Activated CD4-positive, alpha-beta T cell treated with anti-CD3 and anti-CD28 coated beads, Interleukin-2, amount 50 U/mL, for 1 hour (primary cell): ENCODE measurements at places on chromosomes 11 and 22.

- DNase-seq, result no peak
Measured at GRCh38 chr11:112734207-112734606, 227.0 kb upstream of the NCAM1 start.

DNA sequence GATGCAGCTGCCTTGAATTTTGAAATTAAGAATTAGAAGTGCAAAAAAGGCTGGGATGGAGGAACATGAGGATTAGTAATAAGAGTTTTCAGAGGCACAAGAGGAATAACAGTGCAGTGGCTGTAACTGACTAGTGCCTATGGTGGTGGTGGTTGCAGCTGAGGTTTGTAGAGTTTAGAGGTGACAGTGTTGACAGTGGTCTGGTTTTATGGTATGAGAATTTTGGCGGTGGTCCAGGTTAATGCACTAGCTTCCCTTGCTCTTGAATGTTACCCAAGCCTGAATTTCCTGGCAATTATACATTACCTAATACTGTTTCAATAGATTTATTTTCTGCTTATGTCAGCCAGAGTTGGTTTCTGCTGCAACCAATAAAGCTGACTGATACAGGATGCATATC, 112.8 kb upstream of the C11orf87 start:
- DNase-seq, result no peak

DNA sequence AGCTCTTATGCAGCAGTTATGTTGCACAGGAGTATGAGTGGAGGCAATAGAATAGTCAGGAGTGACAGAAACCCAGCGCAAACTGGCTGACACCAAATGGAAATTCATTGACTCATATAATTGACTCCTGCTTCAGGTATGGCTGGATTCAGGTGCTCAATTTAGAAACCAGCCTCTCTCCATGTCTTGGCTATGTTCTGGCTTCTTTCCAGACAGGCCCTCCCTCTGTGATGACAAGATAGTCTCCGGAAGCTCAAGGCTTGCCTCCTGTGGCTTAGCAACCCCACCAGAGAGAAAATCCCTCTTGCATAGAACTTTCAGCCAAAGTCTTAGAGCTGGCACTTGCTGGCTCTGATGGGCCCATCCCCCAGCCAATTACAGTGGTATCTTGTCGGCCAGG, 28.1 kb upstream of the MN1 start:
- DNase-seq, result no peak

DNA sequence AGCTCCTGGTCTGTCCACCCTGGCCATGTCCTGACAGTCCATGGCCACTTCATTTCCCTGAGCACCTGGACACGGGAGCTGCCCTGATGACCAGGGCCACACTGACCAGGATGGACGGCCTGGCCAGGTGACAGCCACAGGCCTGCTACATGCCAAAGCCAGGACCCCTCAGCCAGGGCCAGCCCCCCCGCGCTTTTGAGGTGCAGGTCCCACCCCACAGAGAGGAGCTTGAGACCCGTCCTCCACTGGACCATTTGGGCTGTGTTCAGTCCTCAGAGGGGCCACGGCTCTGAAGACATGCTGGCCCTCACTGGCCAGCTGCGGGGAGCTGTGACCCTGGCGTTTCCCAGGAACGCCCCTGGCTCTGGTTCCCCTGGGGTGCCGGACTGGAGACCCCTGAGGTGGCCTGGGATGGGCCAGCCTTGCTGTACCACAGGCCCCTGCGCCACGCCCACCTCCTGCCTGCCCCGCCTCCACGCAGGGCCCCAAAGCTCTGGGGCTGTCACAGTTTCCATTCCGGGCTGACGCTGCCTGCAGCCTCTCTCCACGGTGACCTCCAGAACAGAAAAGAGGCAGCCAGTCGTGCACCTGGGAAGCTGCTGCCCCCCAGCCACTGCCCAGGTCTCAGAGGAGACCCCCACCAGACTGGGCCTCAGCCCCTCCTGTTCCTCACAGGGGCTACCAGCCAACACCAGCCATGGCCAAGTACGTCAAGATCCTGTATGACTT, 18.2 kb downstream of the EPS8L2 start:
- DNase-seq, result no peak

- DNase-seq, result no peak
Measured at GRCh38 chr11:2375964-2376551, 1.1 kb upstream of the CD81 start.

GRCh38 chr11:67606093-67606491, 644 bp upstream of the NDUFV1 start:
- DNase-seq, result no peak

GRCh38 chr11:129701706-129702105, 113.9 kb upstream of the TMEM45B start:
- no peak for DNase-seq

- DNase-seq, result peak; percentile 35
Measured at GRCh38 chr22:45208993-45209838, 31.5 kb downstream of the KIAA0930 start.

DNA sequence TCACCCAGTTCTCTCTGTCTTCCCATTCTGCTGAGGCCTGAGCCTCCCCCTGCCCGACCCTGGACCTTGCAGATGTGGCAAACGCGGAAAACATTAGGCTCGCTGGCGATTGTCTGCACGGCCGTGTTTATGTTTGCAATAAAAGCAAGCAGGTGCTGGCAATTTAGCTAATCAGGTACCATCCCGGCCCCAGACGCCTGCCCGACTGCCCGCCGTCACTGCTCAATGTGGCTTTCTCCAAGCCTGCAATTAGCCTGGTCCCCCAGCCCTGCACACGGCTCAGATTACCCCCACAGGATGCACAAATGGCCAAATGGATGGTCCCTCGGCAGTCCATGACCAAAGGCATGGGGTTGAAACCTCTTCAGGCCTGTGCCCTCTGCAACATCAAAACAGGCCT, 259.7 kb downstream of the MN1 start:
- DNase-seq, result no peak

- no peak for DNase-seq
Measured at GRCh38 chr11:116065986-116066385, 561.8 kb upstream of the CADM1 start.

- DNase-seq, result peak; percentile 54
Measured at GRCh38 chr22:30802202-30803166, 107.8 kb downstream of the OSBP2 start.

DNA sequence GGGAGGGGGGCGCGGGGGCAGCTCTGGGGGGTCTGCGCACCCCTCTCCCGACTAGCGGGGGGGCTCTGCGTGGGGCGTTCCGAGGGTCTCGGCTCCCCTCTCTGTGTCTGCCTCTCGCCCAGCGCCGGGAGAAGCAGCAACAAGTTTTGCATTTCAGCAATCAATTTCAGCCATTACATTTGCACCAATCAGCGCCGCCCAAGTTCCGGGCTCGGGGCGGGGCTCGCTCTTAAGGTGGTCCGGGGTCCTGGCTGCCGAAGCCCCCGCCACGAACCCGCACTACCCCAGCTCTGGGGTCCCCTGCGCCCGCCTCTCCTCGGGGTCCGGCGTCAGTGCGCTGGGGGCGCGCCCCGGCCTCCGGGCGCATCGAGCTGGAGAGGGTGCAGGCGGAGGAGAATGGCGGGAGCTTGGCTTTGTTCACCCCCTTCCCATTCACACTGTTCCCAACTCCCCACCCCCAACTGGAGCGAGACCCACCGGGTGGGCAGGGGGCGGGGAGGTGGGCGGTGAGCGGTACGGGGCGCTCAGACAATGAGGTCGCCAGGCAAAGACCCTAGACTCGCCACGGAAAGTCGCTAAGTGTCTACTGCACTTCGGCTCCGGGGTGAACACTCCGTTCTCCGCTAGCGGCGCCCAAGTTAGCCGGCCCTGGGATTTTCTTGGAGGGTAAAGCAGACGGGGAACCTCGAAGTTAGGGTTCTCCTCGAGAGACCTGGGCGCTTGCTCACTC, at the start of gene MN1:
Gene MN1 (minus strand): TSS at position 141 of the 730 bp plus-strand sequence. CDS start 1,213 bp downstream, outside the sequence.
- peak; percentile 47 for DNase-seq

- no peak for DNase-seq
Measured at GRCh38 chr22:49240016-49240380, 587.7 kb downstream of the BRD1 start.

DNA sequence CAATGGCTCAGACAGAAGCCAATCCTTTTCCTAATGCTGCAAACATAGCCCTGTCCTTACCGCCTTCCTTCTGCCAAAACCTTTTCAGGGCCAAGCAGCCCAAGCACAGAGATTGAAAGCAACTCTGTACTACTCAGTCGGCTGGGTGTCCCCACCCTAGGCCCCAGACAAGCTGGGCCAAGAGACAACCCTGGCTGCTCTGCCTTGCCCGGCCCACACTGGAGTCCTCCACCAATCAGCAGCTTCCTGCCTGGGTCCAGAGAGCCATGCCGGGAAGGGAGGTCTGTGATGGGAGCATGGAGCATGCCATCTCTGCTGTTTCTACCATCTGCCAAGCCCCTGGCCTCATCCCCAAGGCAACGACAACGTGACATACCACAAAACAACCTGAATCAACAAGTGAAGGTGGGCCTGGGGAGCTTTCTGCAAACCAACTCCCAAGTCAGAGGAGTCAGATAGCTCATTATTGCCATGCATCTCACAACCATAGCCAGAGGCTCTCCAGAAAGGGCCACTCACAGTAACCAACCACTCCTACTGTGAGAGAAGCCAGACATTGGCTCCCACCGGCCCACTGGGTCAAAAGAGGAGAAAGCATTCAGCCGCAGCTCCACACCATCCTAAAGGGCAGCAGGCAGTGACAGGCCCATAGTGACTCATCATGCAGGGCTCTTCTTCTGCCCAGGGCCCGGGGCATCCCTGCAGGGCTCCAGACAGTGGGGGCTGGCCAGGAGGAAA, 18.2 kb downstream of the PATZ1 start:
- DNase-seq, result no peak

- no peak for DNase-seq
Measured at GRCh38 chr11:83025267-83025704, 46.4 kb downstream of the RAB30 start.

DNA sequence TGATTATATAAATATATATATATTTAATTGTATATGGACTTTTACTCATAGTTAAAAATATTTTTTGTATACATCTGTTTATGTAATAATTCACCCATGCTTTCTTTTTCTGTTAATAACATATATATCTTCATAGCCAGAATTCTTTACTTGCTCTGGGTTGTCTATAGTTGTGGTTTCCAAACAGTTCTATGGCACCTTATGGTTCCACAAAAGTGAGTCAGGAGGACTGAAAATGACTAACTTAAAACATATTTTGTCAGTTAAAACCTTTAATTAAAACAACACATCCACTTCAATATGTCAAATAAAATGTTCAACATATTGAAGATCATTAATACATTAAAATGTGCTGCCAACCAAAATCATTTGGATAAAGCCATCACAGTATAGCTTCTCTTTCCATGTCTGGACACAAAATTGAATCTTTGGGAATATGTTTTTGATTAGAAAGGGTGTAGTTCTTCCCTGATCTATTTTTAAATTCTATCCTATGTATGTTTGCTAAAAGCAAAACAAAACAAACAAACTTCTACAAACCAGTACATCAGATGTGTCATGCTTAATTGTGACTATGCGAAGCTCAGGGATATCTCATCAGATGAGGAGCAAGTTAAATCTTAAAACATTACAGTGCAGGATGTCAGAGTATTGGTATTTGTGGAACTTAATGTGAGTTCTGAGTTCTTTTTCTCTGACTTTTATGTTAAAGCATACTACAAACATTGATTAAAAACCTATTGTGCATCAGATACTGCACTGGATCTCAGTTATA, 1488.4 kb upstream of the TENM4 start:
- no peak for DNase-seq

DNA sequence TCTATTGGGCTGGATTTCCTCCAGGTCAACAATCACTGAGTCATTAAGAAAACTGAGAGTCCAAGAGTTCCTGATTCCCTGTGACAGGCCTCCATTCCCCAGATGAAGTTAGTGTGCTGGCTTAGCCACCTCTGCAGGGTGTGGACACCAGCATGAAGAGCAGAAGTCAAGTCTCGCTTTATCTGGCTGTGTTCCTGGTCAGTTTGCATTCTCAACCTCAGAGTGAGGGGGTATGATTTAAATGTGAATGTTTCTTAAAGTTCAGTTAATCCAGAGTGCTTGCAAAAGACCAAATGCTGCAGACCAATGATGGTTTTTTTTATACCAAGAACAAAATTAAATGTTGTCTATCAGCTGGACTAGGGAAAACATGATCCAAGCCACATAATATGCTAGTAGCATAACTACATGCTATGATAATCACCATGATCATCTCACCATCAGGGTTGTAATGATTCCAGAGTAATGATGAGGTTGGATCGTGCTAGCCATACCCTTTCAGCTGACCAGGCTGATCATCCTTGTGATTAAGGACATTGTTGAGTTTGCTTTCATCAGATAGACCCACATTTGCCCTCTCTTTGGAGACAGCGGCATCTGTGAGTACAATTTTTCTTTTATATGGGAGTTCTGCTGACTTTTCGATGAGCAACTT, 145.8 kb upstream of the ARHGAP20 start:
- no peak for DNase-seq

- DNase-seq, result no peak
Measured at GRCh38 chr11:118406599-118407166, 5.3 kb downstream of the ATP5MG start.

- DNase-seq, result no peak
Measured at GRCh38 chr11:46857666-46858065, 11.6 kb upstream of the CKAP5 start.

- no peak for DNase-seq
Measured at GRCh38 chr22:21443057-21443734, 24.0 kb upstream of the TMEM191C start.

DNA sequence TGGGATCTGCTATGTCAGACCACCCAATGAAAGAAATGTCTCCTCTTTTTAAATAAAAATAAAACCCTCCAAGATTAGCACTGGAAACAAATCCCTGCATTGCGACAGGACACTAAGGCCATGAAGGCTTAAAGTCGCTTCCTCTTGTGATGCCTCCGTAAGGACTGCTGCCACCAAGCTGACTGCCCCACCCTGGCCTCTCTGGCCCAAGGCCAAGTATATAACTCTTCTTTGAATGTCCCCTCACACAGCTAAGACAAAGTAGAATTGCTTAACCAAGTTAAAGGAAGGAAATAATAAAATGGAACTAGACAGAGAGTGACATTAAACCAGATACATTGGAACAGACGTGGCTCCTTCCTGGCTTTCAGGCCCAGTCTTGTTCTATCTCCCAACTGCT, 7.5 kb upstream of the NRGN start:
- DNase-seq, result no peak

DNA sequence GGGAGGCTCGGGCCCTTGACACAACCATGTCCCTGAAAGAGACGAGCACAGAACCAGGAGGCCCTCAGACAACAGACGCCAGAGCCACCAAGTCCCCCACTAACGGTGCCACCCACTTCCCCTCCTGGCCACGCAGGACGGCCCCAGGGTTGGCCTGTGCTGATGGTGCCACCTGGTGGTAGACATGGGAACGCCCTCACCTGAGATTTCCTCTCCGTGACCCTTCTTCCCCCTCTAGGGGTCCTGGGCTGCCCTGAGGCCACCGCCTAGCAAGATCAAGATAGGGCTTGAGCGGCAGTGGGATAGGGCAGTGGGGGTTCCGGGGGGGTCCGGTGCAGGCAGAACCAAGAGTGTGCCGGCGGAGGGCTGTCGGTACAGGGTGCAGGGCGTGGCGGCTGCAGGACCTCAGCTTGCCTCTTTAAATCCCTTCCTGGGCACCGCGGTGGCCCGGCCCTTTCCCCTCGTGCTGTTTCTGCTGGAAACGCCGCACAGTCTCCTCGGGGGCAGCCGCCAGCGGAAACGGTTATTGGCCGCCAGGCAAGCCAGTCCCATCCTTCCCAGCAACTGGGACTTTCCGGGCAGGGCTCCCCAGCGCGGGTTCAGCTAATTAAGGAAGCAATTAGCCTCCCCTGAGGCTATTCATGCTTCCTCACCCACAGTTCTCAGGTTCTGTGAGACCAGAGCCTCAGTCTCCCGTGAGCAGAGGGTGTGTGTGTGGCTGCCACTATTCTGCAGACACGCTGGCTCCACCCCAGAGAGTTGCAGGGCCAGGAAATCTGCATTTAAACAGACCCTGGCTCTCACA, 5.5 kb upstream of the NFAM1 start:
- DNase-seq, result peak; percentile 82
